ENCODE measurements at places on chromosomes 16 and 17.

GRCh38 chr16:64236316-64236715 is 885.5 kb downstream of the CDH11 start:
- no peak for DNase-seq

- no peak for DNase-seq
These were observed 95.4 kb downstream of the UTP18 start for GRCh38 chr17:51355441-51356410.

DNA sequence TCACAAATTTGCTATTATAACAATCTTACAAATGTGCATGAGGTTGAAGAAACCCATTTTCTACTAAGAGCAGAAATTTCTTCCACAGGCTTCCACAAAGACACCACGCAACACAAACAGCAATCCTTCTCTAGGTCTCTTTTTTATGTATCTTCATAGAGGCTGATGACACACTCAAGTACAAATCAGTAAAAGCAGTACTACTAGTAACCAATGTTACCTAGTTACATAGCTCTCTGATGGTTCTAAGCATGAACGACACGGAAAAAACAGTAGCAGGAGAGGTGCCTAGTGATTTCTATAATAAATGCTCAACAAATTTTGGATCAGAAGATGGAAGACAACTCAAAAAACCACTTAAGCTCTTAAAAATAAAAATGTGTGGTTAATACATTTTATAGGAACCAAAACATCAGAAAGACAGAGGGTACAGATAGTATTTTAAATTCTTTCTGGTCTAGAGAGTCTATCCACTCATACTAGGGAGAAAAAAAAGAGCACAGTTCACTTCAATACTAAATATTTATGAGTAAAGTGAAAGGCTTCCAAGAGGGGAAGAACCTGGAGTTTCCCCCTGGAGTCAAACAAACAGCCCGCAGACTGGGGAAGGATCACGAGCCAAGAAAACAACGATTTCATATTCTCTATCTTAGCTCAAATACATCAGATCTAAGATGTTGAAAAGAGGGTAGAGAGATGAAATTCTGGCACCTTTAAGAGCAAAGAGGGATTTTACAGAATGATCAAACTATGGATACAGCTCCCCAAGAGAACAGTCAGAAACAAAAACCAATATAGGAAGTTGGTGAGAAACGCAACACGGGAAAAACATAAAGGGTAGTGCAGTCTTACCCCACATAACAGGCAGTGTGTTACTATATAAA is 40.2 kb downstream of the SMG6 start:
- DNase-seq: no peak

DNA sequence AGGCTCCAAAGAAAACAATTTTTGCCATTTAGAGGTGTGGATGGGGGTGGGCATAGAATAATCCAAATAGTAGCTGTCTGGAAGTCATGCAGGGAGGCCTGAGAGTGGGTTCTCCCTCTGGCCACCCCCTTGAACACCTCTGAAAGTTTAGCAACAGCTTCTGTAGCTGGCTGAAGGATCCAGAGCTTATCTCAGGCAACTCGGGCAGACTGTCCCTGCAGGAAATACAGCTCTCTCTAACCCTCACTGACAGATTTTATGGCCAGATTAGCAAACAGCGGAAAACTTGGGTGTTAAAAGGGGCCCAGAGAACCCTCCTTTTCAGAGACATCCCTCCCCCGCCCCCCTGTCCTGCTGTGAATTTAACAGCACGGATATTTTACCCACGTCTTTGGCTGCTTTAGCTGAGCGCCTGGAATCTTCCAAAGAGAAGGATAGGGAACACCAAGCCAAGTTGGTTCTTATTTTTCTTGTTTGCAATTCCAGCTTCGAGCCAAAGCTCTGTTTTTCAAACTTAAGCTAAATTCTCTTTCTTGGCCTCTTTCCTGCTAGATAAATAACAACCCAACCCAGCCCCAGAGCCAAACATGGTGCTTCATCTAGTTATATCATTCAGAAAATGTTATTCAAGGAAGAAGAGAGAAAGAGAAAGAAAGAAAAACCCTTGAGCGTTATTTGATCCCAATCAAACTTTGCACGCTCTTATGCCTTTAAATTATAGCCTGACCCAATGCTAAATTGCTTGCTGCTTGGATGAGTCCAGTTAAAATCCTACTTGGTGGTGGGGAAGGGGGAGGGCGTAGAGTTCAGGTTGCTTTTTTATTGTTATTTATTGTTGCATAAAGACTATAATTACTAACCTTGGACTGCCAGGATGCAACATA is 2.3 kb upstream of the HOXB2 start:
- DNase-seq: no peak

DNA sequence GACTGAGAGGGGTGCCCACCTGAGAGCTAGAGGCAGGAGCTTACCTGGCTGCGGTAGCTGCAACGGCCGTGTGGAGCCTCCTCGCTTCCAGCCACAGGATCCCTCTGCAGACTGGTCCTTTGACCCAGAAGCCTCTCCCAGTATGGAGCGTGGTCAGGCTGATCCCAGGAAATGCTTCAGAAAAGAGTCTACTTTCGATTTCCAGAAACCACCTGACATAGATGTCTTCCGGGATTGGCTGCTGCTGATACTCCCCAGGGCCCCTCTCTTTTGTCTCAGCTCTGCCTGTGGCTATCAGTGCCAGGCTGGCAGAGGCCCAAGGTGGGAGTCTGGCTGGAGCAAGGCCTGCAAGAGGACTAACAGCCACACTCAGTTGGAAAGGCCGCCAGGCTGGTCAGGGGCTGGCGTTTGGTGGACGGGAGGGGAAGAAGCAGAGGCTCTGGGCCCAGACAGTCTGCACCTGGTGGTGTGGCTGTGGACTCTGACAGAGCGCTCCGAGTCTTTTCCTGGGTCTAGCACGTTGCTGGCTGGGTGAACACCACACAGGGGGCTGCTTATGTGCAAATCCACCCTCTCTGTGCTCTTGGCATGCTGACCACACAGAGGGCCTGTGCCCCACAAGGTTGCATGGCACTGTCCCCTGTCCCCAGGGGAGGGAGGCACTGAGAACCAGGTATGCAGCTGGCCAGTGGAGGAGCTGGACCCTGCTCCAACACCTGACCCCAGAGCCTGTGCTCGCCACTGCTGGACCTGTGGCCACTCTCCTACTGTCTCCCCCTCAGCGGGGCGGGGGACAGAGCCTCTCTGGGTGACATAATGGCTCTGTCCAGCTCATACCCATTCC is at the start of gene LGALS3BP:
LGALS3BP (minus strand) TSS at position 144 of the 844 bp plus-strand sequence. CDS start 2,732 bp downstream, outside the sequence.
- no peak for DNase-seq

DNA sequence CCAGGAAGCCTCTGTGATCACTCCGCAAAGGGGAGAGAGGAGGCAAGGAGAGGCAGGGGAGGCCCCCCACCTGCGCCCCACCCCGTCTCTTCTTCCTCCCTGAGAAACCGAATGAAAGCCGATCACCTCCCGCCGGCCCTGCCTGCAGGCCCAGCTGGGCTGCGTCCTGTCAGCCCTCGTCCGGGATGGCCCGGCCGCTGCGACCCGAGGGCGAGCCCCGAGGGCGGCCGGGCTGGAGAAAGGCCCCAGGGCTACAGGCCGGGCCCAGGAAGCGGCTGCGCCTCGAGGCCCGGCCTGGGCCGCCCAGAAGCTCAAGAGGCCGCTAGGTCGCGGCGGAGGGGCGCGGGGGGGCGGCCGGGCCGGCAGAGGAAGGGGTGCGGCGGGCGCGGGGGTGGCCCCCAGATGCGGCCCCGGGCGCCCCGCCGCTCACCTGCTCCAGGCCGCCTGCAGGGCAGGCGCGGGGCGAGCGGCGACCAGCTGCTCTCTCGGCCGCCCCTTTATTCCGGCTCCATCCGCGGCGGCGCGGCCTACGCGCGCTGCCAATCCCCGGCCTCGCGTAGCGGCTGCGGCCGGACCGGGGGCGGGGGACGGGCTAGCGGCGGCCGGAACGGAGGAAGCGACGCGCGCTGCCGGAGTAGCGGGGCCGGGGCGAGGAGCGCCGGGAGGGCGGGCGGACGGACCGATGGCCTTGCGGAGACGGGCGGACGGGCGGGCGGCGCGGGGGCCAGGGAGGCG is at the start of gene ZNF319:
ZNF319 (minus strand) TSS at position 702 of the 735 bp plus-strand sequence. CDS start 2,407 bp downstream, outside the sequence.
- no peak for DNase-seq

GRCh38 chr17:74850914-74851313 is 8.8 kb downstream of the GRIN2C start:
- DNase-seq: no peak

- no peak for DNase-seq
These were observed 66.8 kb downstream of the SRCIN1 start for GRCh38 chr17:38538906-38539305.

DNA sequence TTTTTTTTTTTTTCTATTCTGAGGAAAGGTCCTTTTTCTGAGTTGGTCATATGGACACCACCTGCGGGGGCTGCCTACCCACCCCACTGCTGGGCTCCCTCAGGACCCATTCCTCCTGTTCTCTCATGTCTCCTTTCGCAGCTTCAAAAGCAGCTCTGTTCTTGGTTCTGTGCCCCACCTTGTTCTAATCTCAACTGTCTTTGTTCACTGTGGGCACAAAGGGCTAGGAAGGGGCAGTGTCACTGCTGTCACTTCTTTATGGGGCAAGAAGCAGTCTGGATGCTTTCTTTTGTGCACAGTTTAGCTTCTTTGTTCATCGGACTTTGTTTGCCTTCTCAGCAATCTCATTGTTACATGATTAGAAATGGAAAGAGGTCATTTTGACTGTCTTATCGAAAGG is 7.1 kb downstream of the GOSR2 start:
- DNase-seq: no peak

- no peak for DNase-seq
These were observed 12.5 kb upstream of the C1QTNF8 start for GRCh38 chr16:1108299-1109252.

DNA sequence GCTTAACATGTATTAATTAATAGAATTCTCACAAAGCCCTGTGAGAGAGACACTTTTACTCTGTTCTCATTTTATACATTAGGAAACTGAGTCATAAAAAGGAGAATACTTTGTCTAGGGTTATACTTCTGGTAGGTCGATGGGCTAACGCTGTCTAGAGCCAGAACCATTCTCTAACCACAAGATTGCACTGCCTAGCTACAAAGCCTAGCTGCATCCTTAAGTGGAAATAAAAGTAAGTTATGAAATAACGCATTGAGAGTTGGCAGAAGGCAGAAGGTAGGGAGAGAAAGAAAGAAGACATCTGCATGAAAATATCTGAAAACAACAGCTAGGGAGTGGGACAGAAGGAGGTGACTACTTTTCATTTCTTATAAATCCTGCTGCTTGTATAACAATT is 33.2 kb downstream of the IRX6 start:
- no peak for DNase-seq

GRCh38 chr16:75250809-75251279 is 580 bp downstream of the BCAR1 start:
- DNase-seq: no peak

DNA sequence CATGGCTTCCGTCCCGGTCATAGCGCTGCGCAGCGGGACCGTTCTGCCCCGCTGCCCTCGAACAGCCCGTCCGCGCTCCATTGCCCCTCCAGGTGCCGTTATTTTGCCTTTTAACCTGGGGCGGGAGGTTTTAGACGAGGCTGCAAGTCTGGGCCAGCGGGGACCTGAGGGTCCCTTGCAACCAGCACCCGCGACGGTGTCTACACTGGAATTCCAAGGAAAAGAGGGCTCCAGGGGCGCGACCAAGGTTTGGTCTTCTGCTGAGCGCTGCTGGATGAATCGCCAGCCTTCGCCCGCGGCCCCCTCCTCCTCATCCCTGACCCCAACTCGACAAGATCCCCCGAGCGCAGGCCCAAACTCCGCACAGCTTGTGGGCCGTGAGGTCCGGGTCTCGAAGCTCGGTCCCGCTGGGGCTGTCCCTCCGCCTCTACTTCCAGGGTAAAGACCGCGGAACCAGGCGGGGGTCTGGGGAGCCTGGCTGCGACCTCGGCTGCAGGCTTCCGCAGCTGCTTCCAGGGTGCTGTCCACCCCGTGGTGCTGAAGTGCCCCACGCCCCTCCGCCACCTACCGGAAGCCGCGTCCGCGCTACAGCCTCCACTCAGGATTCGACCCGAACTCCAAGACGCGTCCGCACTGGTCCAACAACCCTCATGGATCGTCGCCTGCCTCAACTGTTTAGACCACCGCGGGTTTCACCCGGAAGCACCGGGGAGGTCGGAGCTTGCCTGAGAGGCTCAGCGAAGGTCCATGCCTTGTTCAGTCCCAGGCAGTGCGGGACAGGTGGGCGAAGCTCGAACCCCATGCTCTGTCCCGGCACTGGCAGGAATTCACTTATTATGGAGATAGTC is 10.1 kb upstream of the CA4 start:
- peak; percentile 57 for DNase-seq

DNA sequence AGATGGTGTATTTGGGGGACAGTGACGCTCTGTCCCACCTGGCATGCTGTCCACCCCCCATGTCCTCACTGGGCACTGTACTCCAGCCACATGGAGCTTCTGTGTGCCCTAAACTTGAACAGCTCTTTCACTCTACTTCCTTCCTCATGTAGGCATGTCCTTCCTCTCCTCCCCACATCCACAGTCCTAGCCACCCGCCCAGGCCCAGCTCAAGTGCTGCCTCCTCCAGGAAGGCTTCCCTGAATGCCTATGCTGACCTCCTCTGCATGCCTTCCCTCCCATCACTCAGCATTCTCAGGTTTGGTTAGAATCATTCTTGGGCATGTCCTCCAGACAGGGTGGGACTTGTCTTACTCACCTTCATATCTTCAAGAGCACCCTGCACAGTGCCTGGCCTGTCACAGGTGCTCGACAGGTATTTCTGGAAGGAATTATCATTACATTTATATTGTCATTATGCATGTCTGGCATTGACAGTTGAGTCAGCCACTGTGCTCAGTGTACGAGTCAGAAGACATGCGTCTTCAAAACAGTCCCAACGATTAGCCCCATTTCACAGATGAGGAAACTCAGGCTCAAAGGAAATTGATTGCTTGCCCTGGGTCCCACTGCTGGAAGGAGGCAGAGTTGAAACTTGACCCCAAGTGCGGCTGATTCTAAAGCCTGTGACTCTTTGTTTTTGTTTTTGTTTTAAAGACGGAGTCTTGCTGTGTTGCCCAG is 42.1 kb upstream of the TOB1 start:
- no peak for DNase-seq

- no peak for DNase-seq
These were observed 334.3 kb upstream of the TBX2 start for GRCh38 chr17:61065263-61065773.

- DNase-seq: no peak
These were observed 4.7 kb upstream of the CUEDC1 start for GRCh38 chr17:57959929-57960328.

- no peak for DNase-seq
These were observed 1104.1 kb downstream of the CDH11 start for GRCh38 chr16:64017796-64018195.

DNA sequence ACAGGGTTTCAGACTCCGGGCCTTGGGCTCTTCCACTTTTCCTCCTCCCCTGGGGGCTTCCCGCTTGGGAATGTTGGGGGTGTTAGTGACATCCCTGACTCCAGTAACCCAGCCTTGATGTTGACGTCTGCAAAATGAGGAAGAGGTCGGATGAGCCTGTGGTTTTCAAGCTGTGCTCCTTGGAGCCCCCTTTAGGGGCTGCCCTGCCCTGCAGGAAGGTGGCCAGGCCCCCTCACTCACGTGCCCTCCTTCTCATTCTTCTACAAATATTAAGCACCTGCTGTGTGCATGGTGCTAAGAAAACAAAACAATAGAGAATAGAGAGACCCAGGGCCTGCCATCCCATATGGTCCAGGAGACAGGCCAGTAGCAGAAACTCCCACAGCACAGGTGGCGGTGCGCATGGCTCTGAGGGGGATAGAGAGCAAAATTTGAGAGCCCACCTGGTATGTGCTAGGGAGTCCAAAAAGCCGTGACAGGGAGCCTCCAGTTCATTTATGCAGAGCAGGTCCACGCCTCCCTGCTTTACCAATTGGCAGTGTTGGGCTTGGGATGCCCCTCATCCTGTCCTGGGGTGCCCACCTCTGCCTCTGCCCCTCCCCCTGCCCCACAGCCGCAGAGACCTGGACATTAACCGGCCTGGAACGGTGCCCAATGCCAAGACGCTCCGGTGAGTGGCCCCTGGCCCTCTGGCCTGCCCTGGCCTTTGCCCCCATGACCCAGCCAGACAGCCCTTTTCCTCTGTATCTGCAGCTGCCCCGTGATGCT is 7.4 kb downstream of the NDRG4 start:
- DNase-seq: no peak

Data from stimulated activated CD4-positive, alpha-beta T cell treated with anti-CD3 and anti-CD28 coated beads, Interleukin-12 subunit alpha, Interleukin-12 subunit beta, amount 100 ng/mL, for 24 hours (primary cell).